Mucosa of descending colon (tissue), 3 donors: ENCODE measurements at places on chromosomes 1 and 21. TPM values are rescaled to one million over a fixed set of nuclear protein-coding genes. Genes with fewer than 3 reads are reported as not detected.

Gene EDN2
- 5.8 TPM for total RNA-seq

Gene STYXL2
- total RNA-seq: 0.17 TPM

Gene GPR52
- total RNA-seq: 2.9 TPM

Gene PTPRU
- 2.2 TPM for total RNA-seq

DNA sequence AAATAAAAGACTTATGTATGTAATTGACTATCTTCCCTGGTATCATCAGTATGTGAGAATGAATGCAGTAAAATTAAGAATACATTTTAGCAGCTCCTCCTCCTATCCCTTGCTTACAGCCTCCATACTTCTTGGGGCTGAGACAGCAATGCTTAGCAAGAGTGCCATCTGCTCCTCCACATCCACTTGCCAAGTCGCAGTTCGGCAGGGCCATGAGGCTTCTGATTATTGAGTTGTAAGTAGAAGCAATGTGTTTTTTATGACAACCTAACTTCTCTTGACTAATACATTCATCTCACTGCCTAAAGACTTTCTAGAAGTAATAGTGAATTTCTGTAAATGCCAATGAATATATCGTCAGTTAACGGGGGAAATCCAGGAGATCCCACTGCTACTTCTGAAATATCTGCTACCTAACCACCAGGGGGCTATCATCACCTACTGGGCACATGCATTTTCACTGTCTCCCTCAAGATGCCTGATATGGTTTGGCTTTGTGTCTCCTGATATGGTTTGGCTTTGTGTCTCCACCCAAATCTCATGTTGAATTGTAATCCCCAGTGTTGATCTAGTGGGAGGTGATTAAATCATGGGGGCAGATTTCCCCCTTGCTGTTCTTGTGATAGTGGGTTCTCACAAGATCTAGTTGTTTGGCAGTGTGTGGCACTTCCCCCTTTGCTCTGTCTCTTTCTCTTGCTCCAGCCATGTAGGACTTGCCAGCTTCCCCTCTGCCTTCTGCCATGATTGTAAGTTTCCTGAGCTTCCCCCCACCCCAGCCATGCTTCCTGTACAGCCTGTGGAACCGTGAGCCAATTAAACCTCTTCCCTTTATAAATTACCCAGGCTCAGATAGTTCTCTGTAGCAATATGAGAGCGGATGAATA, 59.6 kb downstream of the EXTL2 start:
- DNase-seq: no peak

DNA sequence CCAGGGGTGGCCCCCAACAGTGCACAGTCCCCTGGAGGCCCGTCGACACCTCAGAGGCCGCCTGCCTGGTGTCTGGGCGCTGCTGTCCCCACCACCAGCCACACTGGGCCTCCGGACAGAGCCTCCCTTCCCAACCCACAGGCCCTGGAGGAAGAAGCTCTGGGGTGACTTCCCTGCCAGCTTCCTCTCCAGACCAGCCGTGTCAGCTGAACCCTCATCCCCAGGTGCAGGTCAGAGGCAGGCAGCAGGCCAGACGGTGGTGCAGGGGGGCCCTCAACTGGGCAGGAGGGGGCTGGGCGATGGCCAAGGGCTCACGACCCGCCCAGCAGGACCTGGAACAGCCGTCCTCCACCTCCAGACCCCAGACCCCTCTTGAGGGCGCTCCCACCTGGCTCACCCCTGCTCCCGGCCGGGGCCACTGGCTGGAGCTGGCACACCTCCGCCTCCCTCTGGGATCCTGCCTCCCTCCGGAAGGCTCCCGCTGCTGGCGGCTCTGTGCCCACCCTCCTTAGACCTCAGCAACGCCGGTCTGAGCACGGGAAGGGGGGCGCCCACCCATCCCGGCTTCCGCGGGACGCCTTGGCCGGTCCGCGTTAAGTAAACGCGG, 520 bp downstream of the TNFRSF18 start:
- no peak for DNase-seq

- DNase-seq: no peak
Measured at GRCh38 chr1:50566405-50566804, 143.2 kb upstream of the DMRTA2 start.

DNA sequence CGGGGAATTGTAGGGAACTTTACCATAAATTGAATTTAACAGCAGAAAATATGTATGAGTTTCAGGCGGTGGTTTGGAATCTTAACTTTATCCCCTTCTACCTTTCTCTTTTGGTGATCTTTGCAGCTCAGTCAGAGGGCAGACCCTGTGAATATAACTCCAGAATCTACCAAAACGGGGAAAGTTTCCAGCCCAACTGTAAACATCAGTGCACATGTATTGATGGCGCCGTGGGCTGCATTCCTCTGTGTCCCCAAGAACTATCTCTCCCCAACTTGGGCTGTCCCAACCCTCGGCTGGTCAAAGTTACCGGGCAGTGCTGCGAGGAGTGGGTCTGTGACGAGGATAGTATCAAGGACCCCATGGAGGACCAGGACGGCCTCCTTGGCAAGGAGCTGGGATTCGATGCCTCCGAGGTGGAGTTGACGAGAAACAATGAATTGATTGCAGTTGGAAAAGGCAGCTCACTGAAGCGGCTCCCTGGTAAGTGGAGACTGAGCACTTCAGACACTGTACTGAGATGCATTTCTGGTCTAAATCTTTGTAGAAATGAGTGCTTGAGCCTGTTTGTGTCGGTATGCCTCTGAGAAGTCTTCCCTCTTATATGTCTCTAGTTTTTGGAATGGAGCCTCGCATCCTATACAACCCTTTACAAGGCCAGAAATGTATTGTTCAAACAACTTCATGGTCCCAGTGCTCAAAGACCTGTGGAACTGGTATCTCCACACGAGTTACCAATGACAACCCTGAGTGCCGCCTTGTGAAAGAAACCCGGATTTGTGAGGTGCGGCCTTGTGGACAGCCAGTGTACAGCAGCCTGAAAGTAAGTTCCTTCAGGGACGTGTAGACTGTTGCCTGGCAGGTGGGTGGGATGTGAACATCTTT, 1.5 kb downstream of the CCN1 start:
- DNase-seq: no peak

GRCh38 chr1:116163533-116163932, 52.3 kb downstream of the MAB21L3 start:
- no peak for DNase-seq

GRCh38 chr1:49630156-49630555, 393.6 kb downstream of the AGBL4 start:
- no peak for DNase-seq

DNA sequence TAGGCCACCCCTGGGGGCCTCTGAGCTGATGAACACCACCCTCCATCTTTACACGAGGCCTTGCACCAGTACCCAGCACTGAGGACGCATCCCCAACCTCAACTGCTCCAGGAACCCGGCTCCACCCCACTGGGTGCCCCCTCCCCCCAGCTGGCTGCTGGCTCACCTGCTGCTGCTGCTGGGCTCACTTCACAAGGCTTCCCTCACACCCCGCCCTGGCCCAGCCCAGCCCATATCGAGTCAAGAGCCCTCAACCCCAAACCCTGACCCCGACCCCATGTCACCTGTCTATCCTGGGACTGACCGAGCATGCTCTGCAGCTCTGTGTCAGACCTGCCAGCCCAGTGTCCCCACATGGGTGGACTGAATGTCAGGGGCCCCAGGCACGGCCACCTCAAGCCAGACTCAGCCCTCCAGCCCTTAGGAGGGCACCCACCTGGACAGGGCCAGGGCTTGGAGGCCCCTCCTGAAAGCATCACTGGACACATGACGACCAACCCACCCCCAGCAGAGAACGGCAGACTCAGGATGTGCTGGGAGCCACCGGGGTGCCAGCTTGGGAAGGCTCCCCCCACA, 21.4 kb downstream of the WNT9A start:
- DNase-seq: no peak

GRCh38 chr1:64042331-64043100, 160.9 kb upstream of the UBE2U start:
- no peak for DNase-seq
